ENCODE measurements at places on chromosomes 2 and 18.

DNA sequence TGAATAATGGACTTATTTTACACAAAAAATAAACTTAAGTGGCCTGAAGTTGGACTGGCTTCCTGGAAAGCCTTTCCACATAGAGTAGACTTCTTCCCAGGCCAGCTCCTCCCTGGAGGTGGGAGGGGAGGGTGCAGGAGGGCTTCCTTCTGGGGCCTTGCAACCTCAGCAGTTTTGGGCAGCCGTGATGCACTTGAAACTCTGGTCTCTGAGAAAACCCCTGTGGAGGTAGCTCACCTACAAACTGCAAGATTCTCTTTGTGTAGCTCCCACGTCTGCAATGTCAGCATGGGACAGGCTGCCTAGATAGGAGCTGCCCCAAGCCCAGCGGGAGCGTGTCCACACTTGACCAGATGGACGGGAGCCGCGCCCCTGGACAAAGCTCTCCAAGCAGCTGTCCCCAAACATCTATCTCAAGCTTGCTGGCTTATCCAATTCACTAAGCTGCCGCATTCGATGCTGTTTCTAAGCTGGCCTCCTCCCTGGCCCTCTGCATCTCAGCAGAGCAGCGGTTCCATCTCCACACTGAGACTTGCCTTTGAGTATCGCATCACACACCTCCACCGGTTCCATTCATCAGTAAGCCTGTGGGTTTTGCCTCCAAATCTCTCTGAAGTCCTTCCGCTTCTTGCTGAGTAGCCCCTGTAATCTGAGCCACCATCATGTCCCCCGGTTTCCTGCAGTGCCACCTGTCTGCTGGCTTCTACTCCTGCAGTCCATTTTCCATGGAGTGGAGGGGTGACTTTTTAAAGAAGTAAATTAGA is 1.6 kb upstream of the LPIN1 start:
- DNase-seq: no peak

DNA sequence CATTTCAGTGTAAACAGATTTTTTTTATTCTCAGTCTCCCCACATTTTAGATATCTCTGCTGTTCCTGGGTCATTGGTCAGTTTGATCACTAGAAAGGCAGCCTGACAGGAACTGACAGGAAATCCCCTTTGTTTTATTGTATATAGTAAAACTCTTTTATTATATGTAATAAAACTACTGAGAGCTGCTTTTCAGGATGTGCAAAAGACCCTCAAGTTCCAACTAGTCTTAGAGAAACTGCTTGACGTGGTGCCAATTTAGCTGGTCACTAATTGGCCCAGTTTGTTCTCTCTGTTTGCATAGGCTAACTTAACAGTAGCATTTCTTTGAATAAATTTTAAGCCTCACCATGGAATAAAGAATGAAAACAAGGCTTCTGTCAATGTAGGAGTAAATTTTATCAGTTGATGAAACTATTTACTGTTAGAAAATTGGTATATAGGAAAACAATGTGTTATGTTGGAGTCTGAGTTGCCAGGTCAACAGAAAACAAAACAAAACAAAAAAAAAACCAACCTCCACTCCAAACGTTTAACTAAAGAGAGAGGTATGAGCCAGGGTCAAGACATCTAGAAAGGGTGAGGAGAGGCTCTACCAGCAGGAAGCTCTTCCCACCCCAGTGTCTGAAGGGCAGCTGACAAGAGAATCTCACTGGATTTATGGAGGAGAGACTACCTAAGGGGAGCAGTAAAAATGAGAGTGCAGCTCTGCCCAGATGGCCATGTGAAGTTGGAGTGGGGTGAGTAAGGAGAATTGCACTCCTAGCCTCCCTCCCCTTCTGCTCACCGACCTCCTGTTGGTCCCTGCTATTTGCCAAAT is 184.6 kb downstream of the ST6GAL2 start:
- no peak for DNase-seq

DNA sequence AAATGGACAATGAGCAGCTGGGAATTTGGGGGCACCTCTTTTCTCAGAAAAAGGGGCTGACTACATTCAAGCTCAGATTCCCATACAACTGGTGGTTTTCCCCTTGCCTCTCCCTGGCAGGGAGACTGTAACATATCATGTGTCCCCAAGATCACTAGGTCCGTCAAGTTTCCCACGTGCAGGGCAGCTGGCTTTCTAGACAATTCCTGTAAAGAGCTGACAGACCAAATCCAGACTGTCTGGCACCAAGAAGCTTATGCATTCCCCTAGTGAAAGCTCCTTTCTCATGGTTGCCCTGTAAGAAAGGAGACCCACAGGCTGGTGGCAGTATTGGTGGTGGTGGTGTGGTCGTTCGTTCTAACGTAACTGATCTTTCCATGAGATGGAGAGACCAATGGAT is 48.8 kb downstream of the THUMPD2 start:
- no peak for DNase-seq

DNA sequence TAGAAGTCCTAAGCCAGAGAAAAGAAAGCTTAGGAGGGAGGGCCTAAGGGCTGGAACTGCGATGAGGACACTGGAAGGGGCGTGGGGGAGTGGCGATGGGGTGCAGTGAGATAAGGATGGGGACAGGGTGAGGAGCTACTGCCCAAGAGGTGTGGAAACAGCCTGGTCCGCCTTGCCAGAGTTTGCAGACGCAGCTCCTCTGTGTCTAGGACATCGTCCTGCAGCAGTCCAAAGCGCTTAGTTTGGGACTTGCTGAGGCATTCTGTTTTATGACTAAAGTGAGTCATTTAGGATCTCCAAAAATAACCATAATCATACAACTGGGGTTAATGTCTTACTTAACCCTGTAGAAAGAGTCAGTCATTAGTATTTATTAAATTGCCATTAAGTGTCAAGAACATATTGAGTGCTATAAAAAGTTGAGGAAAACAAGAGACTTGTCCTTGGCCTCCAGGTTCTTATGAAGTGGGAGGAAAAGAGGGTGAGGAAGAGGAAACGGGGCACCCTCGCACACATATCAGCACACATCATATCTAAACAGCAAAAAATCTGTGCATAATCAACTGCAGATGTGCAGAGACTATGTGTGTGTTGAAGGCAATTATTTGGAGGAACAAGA is 74.8 kb downstream of the CDK15 start:
- no peak for DNase-seq

DNA sequence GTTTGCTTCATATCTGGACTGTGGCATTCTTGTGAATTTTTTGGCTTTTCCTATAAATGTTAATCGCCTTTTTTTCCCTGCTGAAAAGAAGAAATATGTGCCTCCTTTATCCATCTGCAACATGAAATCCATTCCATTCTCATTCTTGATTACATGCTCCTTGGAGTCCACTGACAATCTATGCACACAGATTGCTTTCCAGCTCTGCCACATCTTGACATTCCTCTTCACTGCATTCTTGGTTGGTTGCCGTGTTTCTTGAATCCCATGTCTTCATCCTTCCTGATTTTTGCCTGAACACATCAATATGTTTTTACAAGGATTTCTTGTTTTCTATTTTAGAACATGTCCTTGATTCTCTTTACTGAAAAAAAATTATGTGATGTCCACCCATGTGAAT is 26.7 kb upstream of the BIRC6 start:
- no peak for DNase-seq

DNA sequence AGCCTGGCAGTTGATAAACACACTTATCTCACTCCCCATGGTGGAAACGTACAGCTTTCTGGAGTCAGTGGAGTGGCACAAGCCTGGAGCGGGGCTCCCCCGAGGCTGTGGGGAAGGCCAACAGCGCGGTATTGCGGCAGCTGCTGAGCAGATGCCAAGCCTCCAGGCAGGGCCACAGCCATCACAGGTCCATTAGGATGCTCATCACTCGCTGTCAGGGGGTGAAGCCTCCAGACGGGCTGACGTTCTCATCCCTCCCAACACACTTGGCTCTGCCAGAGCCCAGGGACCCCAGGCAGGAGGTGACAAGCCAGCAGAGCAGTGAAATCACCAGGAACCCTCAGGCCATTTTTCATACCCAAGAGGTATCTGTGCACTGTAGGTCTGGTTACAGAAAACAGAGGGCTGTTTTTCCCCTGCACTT is 529.2 kb upstream of the KLHL29 start:
- DNase-seq: no peak

DNA sequence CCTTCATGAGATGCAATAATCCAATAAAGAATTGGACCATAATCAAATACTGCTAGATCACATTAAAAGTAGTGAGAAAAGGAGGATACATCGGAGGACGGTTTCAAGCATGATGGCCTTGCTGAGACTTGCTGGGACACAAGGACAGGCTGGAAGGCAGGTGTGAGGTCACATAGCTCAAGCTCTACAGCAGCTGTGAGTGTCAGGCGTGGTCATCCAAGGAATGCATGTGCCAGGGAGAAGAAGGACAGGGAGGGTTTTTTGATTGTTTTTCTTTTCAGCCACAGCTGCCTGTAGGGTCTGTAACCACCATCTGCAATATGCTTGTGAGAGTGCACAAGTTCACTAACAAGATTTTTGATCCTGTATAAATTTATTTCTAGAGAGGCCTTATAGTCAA is 57.6 kb downstream of the BMP10 start:
- no peak for DNase-seq

DNA sequence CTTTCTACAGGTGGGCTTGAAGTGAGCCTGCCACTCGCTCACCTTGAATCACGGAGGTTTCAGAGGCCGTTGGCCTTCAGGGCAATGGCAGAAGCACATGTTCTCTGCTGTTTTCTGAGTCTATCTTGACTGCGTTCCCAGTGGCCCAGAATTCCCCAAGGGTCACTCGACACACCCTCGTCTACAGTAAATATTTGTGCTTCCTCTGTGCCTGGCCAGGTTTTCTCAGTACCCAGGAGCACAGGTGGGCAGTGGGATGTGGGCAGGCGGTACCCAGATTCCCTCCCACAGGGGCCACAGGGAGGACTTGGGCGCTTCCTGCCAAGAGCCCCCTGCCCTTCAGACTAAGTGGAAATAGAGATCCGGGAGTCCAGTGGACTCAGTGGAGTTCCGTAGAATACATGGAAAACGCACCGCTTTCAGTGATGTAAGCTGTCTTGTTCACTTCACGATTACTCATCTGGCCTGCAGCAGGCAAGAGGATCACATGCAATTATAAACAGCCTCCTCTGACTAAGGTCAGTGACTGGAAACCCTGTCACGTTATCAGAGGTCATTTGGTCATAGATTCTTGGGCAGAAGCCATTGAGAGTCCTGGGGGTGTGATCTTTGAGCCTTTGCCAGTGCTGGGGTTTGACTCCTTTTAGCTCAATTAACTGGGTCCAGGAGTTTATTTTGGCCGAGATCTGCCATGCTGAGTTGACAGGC is 179.8 kb downstream of the NEDD4L start:
- no peak for DNase-seq

GRCh38 chr18:3283253-3283863 is 21.4 kb downstream of the MYL12B start:
- no peak for DNase-seq

- DNase-seq: no peak
Measured at GRCh38 chr2:10712185-10712809, 9.1 kb upstream of the ATP6V1C2 start.

DNA sequence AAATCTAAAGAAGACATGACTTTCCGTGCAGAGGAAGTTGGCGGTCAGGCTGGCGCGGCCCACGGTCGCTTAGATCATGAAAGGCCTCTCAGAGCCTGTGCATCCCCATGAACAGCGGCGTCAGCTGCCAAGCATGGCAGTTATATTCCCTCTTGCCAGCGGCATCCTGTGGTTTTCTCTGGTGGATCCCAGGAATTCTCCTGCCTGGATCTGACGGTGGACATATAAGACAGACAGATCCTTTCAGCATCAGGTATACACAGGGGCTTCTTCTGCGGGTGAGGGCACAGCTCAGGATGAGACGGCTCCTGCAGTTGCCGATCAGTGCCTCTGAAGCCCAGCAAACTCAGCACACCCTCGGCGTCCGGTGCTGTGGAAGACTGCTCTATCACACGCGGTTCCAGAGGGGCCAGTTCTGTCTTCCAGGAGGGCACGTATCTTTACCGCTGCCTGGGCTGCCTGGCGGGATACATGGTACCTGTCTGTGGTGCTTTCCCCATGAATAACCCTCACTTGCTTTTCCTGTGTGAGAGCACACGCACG is 157.8 kb downstream of the LDLRAD4 start:
- no peak for DNase-seq

- no peak for DNase-seq
Measured at GRCh38 chr18:23578067-23578701, 8.1 kb downstream of the NPC1 start.

GRCh38 chr18:2204736-2205135 is 366.6 kb downstream of the METTL4 start:
- no peak for DNase-seq
